ENCODE measurements at places on chromosomes 7 and 10. TPM values are rescaled to one million over a fixed set of nuclear protein-coding genes. Genes with fewer than 3 reads are reported as not detected.

The SH2D4B gene
- 0.13 TPM for total RNA-seq

The CCSER2 gene
- total RNA-seq: 9.1 TPM

The ACSM6 gene
- total RNA-seq: not detected

The SOSTDC1 gene
- not detected for total RNA-seq

The GARIN1A gene
- total RNA-seq: 0.57 TPM

The PALD1 gene
- 6.7 TPM for total RNA-seq

The FOXL3 gene
- not detected for total RNA-seq

Measured in A549 treated with dexamethasone at 1 μM for 4 hours (cell line).